ENCODE measurements at places on chromosomes 7 and 10.

- DNase-seq: peak; percentile 66
These were observed 15.6 kb downstream of the SHH start for GRCh38 chr7:155796381-155797261.

GRCh38 chr10:75117995-75118394 lies 6.5 kb downstream of the SAMD8 start:
- DNase-seq: no peak

GRCh38 chr10:48792687-48793096 lies 108.0 kb downstream of the WDFY4 start:
- DNase-seq: no peak

- no peak for DNase-seq
These were observed 34.4 kb upstream of the SLF2 start for GRCh38 chr10:100878291-100878910.

- DNase-seq: no peak
These were observed 51.3 kb downstream of the PFKP start for GRCh38 chr10:3118641-3119091.

- DNase-seq: no peak
These were observed 304.7 kb downstream of the WDR11 start for GRCh38 chr10:121155742-121156474.

- DNase-seq: no peak
These were observed at the start of gene HABP2 for GRCh38 chr10:113552701-113553100. HABP2 (plus strand) TSS chr10:113553053; CDS start chr10:113553122, 69 bp downstream.

DNA sequence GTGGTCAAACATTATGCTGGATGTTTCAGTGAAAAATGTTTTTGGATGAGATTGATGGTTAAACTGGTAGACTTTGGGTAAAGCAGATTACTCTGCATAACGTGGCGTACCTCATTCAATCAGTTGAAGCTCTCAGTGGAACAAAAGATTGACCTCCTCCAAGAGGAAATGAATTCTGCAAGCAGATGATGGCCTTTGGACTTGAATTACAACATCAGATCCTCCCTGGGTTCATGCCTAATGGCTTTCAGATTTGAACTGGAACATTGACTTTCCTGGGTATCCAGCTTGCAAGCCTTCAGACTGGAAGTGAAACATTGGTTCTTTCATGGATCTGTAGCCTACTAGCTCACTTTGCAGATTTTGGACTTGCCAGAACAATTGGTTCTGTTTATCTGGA lies 169.3 kb upstream of the MALRD1 start:
- DNase-seq: no peak

- no peak for DNase-seq
These were observed 171.5 kb upstream of the GRB10 start for GRCh38 chr7:50954245-50954644.

DNA sequence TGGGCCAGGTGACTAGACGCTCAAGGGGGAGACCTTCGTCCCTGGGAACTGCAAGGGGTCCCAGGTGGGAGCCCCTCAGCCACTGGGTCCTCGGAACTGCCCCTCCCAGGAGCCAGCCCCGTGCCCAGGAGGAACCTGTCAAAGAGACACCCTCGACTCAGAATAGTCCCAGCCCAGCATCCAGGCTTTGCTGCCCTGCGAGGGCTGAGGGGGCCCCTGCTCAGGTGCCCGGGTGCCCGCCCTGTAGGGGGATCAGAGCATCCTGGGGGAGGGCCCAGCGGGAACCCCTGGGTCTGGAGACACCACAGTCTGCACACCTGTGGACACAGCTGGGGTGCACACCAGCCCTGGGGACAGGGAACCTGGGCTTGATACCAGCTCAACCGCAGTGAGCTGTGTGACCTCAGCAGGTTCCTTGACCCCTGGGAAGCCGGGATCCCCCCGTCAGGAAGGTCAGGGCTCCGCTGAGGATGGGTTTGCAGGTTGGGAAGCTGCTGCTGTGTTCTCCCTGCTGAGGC lies 407 bp downstream of the ELN start:
- DNase-seq: no peak

GRCh38 chr10:17109475-17110207 lies 20.0 kb downstream of the CUBN start:
- no peak for DNase-seq

DNA sequence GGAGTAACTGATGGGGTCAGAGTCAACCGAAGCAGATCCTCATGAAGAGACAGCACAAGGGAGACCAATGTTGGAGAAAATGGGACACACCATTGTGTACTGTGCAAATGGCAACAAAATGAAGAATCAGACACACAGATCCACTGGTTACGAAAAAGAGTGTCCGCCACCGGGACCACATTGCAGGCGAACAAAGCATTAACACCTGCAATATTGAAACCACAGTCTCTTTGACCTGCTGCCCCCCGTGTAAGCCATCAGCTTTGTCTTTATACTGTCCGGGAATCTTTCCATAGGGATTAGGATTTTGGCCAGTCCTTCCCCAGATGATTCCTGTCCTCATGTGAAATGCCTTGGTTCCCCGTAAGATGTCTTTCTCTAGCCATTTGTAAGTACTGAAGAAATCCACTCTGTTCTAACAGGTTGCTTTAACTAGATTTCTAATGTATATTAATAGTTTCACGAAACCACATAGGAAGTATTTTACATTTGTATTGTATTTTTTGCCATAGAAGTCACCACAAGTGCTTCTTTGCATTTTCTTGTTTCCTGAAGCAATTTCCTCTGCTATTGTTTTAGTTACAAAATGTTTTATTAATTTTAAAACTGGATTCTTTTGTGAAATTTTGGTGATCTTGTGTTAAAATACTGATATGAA lies 140.8 kb upstream of the NFE2L3 start:
- no peak for DNase-seq

DNA sequence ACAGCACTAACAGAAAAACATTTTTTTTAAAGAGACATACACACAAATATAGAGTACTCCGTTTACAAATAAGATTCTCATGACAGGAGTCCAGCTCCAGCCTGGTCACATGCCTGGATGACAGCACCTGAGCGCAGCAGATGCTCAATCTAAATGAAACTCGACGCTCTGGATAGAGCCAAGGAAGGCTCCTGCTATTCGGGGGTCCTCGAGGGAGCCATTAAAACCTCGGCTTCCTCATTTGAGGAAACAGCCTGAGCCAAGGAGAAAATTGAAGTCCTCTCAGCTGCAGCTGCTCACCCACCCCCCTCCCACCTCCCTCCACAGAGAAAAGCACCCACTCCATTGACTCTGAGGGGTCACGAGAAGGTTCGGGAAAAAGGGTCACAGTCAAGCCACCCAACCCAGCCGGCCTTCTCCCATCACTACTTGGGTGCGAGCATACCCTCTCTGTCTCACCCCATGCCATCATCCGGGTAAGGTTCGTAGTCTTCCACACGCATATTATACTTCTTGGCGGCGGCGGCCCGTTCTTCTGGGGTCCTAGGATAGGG lies 673 bp downstream of the NDUFB8 start:
- DNase-seq: no peak

- DNase-seq: no peak
These were observed 46.3 kb downstream of the VIPR2 start for GRCh38 chr7:159098424-159098786.

- DNase-seq: no peak
These were observed 87.2 kb upstream of the RPA3 start for GRCh38 chr7:7805511-7806153.

GRCh38 chr10:46263831-46264268 lies 22.9 kb upstream of the ANTXRL start:
- DNase-seq: no peak

- no peak for DNase-seq
These were observed 63.9 kb downstream of the BTAF1 start for GRCh38 chr10:91987397-91988037.

- DNase-seq: no peak
These were observed 29.1 kb downstream of the DPCD start for GRCh38 chr10:101617102-101617823.

- no peak for DNase-seq
These were observed 557.3 kb upstream of the FOXK1 start for GRCh38 chr7:4124556-4125477.

GRCh38 chr7:127362364-127363027 lies 30.0 kb downstream of the ZNF800 start:
- DNase-seq: no peak

DNA sequence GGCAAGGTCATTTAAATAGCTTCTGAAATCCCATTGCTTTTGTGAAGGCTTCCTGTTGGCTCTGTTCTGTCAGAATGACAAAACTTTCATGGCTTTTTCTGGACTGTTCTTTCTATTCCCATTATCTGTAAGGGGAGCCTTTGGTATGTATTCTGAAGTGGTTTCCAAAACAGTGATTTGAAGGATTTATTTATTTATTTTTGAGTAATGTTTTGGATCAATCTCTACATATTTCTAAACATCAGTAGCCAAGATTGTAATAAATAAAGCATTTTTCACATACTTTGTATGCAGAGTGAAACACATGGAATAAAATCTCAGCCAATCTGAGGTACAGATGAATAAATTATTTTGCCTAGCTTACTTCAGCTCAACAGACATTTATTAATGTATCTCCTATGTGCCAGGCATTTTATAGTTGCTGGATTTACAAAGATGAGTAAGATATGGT lies 121.1 kb downstream of the BBS9 start:
- no peak for DNase-seq

Data from activated T-cell treated with anti-CD3 and anti-CD28 coated beads, Interleukin-2, amount 50 U/mL, for 4 hours (primary cell).